Jurkat, Clone E6-1 (cell line): ENCODE measurements at places on chromosomes 4 and X.

GRCh38 chr4:11271263-11271662 is 157.4 kb downstream of the HS3ST1 start:
- DNase-seq, result no peak

GRCh38 chr4:106670976-106671375 is 302.4 kb upstream of the GIMD1 start:
- no peak for DNase-seq

- DNase-seq, result no peak
These were observed 12.6 kb upstream of the PDE6B start for GRCh38 chr4:612749-613125.

GRCh38 chr4:154406018-154406795 is 85.4 kb downstream of the DCHS2 start:
- DNase-seq, result no peak

- DNase-seq, result no peak
These were observed 17.1 kb upstream of the ANXA3 start for GRCh38 chr4:78534286-78534955.

GRCh38 chrX:130166503-130166777 is 799 bp upstream of the AIFM1 start:
- no peak for DNase-seq

GRCh38 chrX:150869450-150869849 is 29.0 kb downstream of the CD99L2 start:
- no peak for DNase-seq

GRCh38 chrX:41913476-41913875 is 9.9 kb downstream of the CASK start:
- no peak for DNase-seq

DNA sequence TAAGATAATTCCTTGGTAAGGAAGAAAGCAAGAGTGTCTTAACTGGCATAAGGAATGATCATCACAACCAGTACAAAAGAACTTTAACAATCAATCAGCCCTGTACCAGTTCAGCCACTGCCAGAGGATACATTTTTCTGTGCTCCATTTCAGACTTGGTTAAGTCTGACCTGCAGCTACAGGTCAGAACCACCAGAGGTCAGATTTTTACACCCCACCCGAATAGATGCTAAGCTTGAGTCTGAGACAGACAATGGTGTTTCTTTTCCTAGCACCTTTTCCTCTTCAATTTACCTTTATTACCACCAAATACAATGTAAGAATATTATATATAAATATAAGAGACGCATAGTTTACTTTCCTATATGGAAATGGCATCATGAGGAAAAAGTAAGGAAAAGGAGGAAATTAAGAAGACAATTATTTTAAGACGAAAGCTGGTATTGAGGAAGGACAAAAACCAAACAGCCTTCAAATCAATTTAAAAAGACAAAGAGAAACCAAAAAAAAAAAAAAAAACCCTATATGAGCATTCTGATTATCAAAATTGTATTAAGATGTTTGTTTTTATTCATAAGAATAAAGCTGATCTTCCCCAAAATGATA is 215.3 kb upstream of the TTC29 start:
- DNase-seq, result peak; percentile 26

DNA sequence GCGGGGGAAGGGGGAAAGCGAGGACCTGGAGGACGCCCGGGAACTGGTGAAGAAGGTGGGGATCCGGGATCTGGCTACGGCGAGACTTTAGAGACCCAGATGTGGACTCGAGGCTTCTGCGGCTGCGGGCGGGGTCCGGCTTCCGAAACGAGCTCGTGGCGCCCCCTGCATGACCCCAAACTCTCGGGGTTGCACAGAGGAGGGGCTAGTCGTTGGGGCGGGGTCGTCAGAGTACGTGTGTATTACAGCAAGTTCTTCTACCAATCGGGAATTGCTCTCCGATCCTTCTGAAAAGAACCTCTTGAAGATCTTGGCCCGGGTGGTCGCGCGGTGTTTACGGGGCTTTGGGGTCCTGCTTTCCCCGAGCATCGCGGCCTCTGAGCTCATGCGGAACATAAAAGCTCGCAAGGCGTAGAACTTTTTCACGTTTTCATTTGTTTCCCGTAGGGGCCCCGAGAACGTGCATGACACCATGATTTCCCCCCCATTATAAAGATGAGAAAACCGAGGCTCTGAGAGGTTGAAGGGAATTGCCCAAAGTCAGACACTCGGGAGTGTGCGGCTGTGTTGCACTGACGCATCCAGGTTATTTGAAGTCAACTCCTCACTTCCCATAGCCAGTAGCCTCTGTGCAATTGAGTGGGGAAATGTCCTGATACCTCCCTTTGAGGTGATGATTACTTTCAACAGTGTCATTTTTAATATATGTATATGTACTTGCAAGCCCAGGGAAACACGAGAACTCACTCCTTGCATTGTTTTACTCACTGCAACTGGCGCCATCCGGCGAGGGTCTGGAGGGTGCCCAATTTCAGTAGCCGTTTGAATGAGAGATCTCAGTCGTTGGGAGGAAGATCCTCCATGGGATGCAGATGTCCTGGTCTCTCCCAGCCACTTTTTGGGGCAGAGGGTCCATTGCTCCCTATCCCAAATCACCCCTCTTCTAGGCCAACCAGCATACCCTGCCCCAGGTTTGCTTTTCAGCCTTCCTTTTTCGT is at the start of gene BEND4:
BEND4 (minus strand) TSS at position 149 of the 998 bp plus-strand sequence. CDS start 512 bp downstream, outside the sequence.
- DNase-seq, result peak; percentile 78

GRCh38 chr4:135553213-135553612 is 1351.6 kb upstream of the PABPC4L start:
- no peak for DNase-seq

DNA sequence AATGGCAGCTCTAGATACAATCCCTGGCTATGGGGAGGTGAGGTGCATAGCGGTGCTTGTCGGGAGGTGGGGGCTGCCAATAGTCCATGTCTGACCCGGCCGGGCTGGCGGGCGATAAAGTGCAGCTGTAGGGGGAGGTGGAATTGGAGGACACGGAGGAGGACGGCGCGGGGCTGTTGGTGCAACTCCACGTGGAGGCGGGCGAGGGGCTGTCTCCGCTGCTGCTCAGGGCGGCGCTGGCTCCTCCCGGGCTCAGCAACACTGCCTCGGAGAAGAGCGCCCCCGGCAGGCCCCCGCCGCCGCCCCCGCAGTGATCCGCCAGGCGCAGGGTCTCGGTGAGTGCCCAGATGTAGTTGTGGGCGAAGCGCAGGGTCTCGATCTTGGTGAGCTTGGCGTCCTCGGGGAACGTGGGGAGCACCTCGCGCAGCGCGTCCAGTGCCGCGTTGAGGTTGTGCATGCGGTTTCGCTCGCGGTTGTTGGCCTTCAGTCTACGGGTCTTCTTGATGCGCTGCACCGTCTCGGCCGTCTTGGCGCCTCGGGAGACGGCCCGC is 1.3 kb downstream of the NEUROG2 start:
- DNase-seq, result no peak

GRCh38 chr4:189377569-189377968 is 563.1 kb upstream of the FRG1 start:
- no peak for DNase-seq

DNA sequence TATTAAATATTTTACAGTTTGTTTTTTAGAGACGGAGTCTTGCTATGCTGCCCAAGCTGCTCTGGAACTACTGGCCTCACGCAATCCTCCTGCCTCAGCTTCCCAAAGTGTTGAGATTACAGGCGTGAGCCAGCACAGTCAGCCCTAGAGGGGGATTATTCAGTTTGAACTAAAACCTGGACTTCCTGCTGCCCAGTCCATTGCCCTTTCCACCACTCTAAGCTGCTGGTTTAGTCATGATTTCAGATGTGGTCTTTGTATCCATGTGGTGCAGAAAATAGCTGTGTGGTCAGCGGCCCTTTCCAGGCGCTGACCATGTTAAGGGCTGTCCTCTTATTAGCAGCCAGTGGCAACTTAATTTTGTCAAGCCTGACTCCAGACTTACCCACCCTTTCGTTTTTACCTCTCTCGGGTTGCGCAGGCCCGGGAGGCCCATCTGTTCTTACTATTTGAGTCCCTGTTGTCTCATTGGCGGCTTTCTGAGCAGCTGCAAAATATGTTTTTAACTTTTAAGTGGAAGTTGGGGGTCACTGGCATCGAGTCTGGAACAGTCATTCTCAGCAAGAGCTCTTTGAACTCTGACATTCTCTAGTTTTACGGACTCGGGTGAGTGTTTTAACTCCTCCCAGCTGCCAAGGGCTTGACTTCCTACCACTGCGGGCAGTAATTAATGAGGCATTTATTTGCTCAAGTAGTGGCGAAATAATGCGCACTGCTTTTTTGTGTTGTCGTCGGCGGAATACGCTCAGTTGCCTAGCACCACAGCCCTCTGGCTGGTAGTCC is 773 bp upstream of the VMA21 start:
- DNase-seq, result peak; percentile 9

- no peak for DNase-seq
These were observed 4.8 kb upstream of the SYNPO2 start for GRCh38 chr4:118883861-118884260.

DNA sequence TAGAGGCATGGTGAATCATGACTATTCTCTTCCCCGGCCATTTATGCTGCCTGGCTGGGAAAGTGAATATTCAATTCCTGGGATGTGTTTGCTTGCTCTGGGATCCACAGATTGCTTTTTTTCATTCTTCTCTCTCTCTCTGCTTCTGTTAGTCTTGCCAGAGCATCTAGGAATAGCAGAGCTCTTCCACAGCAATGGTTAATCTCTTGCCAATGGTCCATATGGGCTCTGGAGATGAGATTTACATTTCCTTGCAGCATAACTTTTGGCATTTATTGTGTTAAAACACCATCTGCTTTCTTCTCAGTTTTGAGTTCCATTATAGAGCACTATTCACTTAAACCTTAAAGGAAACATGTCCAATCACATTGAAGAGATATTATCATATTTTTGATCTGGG is 59.2 kb upstream of the GUCY1A1 start:
- no peak for DNase-seq

DNA sequence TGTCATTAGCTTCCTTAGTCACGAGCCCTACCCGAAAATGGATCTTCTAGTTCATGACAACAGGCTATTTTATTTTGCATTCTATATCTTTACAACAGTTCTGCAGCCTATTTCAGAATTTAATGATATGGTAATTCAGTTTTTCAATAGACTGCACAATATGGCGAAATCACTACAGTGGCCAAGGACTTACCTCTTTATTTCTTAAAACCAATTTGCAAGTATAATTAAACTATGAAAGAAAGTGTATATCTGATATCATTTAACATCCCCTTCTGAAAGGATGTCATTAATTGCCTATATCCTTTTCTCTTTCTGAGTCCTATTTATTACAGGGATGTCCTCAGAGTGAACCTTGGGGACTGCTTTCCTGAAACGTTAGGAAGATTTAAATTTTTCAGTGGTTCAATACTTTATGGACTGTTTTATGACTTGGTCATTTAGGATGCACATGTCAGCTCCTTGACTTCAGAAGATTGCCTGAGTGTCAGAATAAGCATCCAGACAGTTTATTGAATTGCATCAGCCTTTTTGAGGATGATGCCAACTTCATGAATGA is 190.8 kb upstream of the GEMIN8 start:
- no peak for DNase-seq

DNA sequence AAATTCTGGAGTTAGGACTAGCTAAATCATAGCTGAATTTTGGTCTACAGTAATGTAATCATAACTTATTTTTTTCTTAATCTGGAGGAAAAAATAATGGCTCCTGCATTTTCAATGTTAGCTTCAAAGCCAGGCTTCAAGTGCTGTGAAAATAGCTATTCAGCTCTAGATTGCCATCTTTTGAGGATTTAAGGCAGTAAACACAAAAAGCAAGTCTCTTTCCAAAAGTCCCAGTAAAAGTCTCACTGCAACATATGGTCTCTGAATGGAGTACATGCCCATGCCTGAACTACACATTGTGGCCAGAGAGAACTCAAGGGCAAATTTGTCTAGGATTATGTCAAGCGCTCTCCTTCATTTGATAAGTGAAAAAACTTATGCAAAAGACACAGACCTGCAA is 720.9 kb downstream of the FSTL5 start:
- no peak for DNase-seq

DNA sequence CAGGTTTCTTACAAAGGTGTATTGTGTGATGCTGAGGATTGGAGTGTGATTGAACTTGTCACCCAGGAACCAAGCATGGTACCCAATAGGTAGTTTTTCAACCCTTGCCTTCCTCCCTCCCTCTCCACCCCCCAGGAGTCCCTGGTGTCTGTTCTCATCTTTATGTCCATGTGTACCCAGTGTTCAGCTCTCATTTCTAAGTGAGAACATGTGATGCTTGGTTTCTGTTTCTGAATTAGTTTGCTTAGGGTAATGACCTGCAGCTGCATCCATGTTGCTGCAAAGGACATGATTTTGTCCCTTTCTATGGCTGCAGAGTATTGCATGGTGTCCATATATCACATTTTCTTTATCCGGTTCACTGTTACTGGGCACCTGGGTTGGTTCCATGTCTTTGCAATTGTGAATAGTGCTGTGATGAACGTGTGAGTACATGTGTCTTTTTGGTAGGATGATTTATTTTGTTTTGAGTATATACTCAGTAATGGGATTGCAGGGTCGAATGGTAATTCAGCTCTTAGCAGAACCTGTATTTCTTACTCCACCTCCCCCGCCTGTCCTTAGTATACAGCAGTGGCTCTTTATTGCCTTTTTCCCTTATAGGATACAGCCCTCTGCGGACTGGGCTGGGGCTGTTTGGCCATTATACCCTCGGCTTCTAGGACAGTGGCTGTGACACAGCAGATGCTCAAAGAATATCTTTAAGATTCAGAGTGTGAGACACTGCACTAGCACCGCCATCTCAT is 145.4 kb downstream of the PTTG2 start:
- no peak for DNase-seq

DNA sequence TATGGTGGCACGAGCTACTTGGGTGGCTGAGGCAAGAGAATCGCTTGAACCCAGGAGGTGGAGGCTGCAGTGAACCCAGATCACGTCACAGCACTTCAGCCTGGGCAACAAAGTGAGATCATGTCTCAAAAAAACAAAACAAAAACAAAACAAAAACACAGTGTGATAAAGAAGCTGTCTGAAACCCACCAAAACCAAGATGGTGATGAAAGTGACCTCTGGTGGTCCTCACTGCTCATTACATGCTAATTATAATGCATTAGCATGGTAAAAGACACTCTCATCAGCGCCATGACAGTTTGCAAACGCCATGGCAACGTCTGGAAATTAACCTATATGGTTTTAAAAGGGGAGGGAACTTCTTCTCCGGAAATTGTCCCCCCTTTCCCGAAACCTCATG is 29.4 kb upstream of the OPHN1 start:
- peak; percentile 40 for DNase-seq

GRCh38 chrX:45068569-45068968 is 132.1 kb downstream of the DIPK2B start:
- DNase-seq, result no peak

DNA sequence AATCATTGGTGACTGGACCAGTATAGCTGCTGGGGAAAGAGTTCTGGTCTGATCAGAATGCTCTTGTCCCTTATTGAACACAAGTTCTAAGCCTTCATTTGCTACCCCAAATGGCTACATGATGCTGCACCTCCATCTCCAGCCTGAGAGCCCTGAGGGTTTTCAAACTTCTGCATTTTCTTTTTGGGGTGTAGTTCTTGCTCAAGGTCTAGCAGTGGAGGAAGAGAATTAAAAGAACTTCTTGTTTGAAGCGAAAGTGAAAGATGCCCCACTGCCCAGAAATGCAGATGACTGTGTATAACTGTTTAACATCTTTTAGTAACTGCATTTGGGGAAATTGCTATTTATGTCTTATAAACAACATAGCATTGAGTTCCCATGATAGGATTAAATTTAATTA is 38.5 kb downstream of the LAMTOR3 start:
- DNase-seq, result no peak
